CD8-positive, alpha-beta T cell (primary cell): ENCODE measurements at places on chromosomes 1 and 21.

- no peak for DNase-seq
Observed at GRCh38 chr1:165456861-165457260, 11.9 kb upstream of the RXRG start.

- DNase-seq: no peak
Observed at GRCh38 chr1:78301141-78301540, 189.6 kb upstream of the PTGFR start.

- DNase-seq: no peak
Observed at GRCh38 chr1:185144233-185144632, 12.5 kb downstream of the TRMT1L start.

DNA sequence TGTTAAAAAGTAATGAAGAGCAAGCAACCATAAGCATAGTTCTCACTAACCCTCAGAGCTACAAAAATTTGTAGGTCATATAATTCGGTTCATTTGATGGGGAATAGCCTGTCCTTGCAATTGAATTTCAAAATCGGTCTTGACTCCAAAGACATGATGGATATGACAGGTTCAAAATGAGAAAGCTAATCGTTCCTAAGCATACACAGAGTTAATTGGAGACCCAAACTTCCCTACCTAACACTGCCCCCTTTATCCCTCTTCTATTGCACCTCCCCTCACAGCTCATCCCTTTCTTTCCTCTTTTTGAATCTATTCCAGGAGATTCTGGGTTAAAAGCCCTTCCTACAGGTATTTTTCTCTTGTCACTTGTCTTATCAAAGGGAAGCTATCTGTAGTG is 390.0 kb upstream of the PTBP2 start:
- no peak for DNase-seq

DNA sequence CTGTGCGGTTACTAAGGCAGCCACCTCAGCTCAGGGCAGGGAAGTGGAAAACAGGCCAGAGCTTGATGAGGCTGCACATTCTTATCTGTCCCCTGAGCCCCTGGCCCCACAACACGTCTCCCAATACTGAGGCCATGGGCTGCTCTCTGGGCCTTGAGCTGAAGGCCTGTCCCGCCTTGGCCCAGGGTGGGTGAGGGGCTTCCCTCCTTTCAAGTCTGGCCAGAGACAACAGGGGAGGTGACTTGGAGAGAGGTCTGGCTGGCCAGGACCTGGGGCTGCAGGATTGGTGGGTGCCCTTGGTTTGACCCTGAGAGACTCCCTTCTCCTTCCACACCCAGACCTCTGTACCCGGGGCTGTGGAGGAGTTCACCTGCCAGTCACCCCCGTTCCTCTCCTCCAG is 563.8 kb downstream of the PTPRU start:
- no peak for DNase-seq

DNA sequence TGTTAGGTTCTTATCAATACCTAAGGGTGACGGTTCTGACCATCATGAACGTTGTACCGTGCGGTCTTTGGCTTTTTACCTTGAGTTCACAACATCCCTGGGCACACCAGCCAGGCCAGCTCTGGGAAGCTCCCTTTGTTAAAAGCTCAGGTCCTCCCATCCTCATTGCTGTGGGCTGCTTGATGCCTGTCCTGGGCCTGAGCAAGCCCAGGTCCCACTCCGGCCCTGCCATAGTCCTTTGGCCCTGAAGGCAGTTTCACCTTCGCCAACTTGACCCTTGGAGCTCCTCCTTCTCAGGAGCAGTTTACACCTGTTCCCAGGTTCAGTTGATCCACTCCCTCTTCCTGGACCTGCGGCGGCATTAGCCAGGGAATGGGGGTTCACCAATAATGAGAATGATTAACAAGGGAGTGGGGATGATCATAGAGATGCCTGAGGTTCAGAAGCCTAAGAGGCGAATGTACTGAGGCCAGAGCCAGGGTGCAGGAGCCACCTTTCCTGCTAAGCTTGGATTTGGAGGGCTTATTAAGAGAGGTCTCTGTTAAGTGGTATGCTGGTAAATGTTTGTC is 40.2 kb downstream of the DHCR24 start:
- DNase-seq: no peak

DNA sequence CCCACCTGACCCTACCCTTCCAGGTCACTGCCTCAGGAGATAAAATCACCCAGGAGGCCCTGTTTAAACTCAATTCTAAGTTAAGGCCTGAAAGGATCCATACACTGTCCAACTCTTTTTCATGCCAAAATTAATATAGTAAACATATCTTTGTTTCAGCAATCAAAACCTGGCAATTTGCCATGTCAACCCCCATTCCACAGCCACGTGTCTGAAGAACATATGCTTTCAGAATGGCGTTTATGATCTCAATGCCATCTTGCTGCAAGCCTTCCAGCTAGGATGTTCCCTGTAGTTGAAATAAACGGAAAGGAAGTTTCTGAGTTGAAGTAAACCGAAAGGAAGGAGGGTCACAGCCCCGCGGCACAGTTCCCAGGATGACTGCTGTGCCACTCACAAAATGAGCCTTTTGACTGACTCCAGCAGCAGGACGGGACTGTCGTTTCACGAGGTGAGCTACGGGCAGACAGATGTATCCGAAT is 472.0 kb downstream of the SMYD3 start:
- no peak for DNase-seq

DNA sequence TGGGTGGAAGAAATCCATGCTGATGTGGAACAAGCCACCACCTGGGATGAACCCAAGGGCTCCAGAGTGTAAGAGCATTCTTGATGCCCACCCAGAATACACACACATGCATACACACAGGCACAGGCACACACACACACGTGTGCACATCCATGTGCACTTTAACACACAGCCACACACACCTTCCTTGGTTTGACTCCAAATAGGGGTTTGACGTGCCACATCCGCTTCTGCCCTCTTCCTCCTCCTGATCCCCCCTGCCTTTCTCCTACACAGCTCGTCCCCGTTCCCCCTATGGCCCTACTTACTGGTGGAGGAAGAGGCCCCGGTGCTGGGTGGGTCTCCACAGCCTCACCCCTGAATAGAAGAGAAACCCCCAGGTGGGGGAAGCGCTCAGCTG is 16.0 kb downstream of the SPATA21 start:
- no peak for DNase-seq

DNA sequence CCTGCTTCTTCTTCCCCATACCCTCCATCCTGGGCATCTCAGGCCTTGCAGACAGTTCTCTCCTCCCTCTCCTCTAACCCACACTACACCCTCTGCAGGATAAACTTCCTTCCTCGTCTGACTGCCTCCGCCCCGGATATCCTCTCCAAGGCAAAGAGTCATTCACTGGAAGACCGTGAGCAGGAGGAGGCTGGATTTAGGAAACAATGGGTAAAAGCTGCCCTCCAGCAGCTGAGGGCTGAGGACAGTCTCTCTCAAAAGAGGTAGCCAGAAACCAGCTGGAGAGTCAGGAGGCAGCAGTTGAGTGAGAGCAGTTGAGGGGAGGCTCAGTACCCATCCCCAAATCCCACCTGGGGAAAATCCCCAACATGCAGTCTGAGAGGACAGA is 1.4 kb downstream of the CSRP1 start:
- no peak for DNase-seq

DNA sequence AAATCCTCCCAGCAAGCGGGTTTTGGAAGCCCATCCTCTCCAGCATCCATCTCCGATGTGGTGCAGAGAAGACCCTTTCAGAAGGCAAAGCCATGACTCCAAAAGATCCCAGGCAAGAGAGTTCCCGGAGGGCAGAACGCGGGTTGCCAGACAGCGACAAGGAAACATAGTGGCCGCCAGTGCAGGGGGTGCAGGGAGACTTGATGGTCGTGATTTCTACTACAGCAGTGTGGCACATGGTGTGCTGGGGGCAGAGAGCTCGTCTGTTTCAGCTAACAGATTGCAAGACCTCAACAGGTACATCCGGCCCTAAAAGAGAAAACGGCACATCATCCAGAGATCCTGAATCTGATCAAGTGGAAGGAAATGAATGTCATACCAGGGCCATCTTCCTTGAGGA is 74.3 kb downstream of the HLCS start:
- no peak for DNase-seq

DNA sequence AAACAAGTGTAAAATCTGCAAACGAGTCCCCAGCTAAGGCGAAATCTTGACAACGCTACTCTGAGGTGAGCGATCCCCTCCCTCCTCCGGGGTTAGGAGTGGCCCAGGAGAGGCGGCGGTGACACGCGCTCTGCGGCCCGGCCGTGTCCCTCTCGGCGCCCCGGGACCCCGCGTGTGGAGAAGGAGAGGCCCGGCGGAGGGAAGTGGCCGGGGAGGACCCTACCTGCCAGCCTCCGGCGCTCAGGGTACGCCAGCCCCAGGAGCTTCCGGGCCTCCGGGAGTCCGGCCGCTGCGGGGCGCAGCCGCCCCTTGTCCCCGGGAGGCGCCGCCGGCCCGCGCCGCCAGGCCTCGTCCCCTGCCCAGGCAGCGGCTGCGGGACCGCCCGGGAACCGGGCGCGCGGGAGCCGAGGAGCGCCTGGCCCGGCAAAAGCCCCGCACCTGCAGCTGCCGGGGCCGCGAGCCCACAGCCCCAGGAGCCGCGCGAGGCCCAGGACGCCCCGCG is 543 bp downstream of the ABCB10 start:
- DNase-seq: peak; percentile 23

GRCh38 chr1:230120921-230121381 is 53.9 kb downstream of the GALNT2 start:
- no peak for DNase-seq
